Right atrium auricular region (tissue), 2 donors: ENCODE measurements at places on chromosomes 1 and 21.

GRCh38 chr1:230339033-230339432 lies 87.1 kb downstream of the PGBD5 start:
- DNase-seq = no peak
- no peaks in the 10 kb centered on the region for H3K36me3 ChIP-seq
- no peak overlapping the region for H3K4me3 ChIP-seq
- no peak overlapping the region for H3K27ac ChIP-seq

DNA sequence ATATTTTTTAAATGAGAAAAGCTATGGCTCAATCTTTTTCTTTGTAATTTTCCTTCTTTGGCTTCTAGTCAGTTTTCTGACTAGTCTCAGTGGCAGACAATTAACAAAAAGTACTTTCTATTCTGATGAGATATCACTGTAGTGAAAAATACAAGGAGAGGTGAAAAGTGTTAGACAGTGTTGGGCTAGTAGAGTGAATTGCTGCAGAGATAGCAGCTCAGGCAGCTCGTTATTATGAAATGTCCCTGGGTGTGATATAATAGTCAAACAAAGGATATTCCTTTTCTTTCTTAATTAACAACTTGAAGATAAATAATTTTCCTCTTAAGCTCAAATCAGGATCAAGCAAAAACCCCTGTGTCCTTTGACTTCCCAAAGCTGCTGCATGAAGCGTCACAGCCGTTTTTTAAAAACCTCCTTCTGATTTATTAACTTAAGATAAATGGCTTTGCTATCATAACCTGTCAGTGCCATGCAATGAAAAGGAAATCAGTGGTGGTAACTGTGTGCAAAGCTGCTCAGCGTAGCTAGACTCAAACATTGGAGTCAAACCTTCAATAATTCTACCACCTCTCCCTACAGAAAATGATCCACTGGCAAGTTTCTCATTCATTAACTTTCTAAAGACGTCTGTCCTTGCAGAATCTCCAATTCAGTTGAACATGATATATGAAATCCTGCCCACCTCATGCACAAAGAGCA lies 646.6 kb upstream of the PTBP2 start:
- no peak overlapping the region for H3K27ac ChIP-seq
- no peaks in the 10 kb centered on the region for H3K27me3 ChIP-seq
- no peak overlapping the region for H3K4me3 ChIP-seq
- H3K4me1 ChIP-seq = no peaks in the 10 kb centered on the region

- no peaks in the 10 kb centered on the region for H3K27me3 ChIP-seq
- DNase-seq = no peak
- H3K4me1 ChIP-seq = no peaks in the 10 kb centered on the region
Observed at GRCh38 chr1:102466487-102466886, 469.8 kb upstream of the OLFM3 start.

GRCh38 chr1:154386643-154387352 lies 18.3 kb upstream of the IL6R start:
- no peaks in the 10 kb centered on the region for H3K36me3 ChIP-seq
- H3K4me1 ChIP-seq = no peaks in the 10 kb centered on the region
- H3K4me3 ChIP-seq = no peak overlapping the region
- no peak for DNase-seq
- H3K27me3 ChIP-seq = no peaks in the 10 kb centered on the region

GRCh38 chr1:43135857-43136781 lies 36.0 kb downstream of the EBNA1BP2 start:
- no peak overlapping the region for H3K4me3 ChIP-seq
- no peak for DNase-seq
- no peaks in the 10 kb centered on the region for H3K36me3 ChIP-seq
- H3K4me1 ChIP-seq = no peaks in the 10 kb centered on the region
- no peak overlapping the region for H3K27ac ChIP-seq

DNA sequence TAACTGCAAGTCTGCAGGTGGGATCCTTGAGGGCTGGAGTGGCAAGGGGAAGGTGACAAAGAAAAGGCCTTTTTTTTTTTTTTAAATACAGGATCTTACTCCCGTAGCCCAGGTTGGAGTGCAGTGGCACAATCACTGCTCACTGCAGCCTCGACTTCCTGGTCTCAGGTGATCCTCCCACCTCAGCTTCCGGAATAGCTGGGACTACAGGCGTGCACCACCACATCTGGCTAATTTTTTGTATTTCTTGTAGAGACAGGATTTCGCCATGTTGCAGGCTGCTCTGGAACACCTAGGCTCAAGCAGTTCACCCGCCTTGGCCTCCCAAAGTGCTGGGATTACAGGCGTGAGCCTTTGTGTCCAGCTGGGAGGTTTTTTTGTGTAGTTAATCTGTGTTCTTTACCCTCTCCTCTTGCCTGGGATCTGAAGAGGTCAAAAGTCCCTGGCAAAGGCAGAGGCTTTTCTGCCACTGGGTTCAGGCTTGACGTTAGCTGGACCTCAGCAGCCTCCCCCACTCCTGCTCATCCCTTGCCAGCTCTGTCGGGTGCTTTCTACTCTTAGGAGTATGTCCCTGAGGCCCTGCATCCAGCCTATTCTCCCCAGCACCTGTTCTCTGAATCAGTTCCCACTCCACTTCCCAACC lies 5.2 kb downstream of the IL6R start:
- no peaks in the 10 kb centered on the region for H3K27me3 ChIP-seq
- no peak for DNase-seq
- H3K4me3 ChIP-seq = no peak overlapping the region
- no peaks in the 10 kb centered on the region for H3K36me3 ChIP-seq
- peak overlapping the region; percentile 16 for H3K27ac ChIP-seq
- H3K4me1 ChIP-seq = peaks cover 62% of the 10 kb centered on the region

DNA sequence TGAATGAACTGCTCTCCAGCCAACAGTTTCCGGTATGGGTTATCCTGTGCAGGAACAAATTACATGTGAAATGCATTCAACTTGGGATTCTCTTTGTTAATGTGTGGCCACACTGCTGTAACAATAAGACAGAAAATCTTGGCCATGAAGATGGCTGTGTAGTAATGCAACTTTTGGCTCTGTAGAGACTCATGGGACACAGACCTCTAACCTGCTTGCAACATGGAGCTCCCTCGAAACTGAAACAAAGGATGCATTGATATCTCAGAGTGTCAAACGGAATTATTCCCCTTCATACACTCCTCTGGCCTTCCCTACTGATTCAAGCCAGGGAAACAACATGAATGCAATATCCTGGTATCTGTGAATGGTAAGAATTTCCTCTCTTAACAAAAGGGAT lies 559.3 kb upstream of the ZRANB2 start:
- no peak overlapping the region for H3K27ac ChIP-seq
- H3K36me3 ChIP-seq = no peaks in the 10 kb centered on the region
- no peaks in the 10 kb centered on the region for H3K27me3 ChIP-seq
- no peak overlapping the region for H3K4me3 ChIP-seq
- DNase-seq = no peak

DNA sequence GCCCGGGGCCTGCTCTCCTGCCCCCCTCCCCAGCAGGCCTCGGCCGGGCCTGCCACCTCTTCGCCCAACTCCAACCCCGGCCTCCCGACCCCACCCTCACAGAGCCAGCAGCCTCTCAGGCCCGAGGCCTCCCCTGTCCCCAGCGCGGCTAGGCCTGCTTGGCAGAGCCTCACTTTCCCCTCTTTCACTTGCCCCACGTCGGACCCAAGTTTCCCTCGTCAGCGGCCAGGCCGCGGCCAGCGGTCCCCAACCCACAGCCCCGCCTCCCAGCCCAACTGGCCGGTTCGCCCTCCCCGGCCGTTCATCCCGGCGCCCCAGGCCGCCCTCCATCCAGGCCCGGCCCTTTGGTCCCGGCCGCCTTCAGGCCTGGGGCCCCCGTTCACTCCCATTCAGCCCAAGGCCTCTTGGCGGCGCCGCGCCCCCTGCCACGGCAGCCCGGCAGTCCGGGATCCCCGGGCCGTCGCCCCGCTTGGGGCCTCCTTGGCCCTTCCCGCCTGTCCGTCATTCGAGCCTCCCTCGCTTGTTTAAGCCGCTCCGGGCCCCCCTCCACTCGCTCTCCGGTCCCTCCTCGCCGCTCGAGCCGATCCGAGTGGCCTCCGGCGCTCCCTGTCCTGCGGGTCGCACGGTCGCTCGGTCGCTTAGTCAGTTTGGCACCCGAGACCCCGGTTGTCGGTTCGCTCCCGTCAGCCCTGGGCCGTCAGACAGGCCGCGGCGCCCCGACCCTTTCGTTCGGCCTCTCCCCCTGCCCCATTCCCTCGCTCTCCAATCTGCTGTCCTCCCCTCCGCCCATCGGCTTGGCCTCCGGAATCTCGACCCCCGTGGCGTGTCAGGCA lies 1.4 kb downstream of the LRRC41 start:
- peak overlapping the region; percentile 93 for H3K4me3 ChIP-seq
- H3K4me1 ChIP-seq = peaks cover 68% of the 10 kb centered on the region
- H3K27me3 ChIP-seq = no peaks in the 10 kb centered on the region
- peaks cover 12% of the 10 kb centered on the region for H3K36me3 ChIP-seq

- peak overlapping the region; percentile 98 for H3K4me3 ChIP-seq
- peaks cover 41% of the 10 kb centered on the region for H3K4me1 ChIP-seq
- peaks cover 43% of the 10 kb centered on the region for H3K36me3 ChIP-seq
- peak; percentile 53 for DNase-seq
- H3K27ac ChIP-seq = no peak overlapping the region
Observed at GRCh38 chr1:45009956-45010854, 919 bp downstream of the HECTD3 start.

GRCh38 chr1:111205714-111206050 lies 5.2 kb upstream of the DENND2D start:
- no peak for DNase-seq
- no peak overlapping the region for H3K4me3 ChIP-seq
- H3K27ac ChIP-seq = no peak overlapping the region
- H3K27me3 ChIP-seq = no peaks in the 10 kb centered on the region
- H3K36me3 ChIP-seq = no peaks in the 10 kb centered on the region
- no peaks in the 10 kb centered on the region for H3K4me1 ChIP-seq

DNA sequence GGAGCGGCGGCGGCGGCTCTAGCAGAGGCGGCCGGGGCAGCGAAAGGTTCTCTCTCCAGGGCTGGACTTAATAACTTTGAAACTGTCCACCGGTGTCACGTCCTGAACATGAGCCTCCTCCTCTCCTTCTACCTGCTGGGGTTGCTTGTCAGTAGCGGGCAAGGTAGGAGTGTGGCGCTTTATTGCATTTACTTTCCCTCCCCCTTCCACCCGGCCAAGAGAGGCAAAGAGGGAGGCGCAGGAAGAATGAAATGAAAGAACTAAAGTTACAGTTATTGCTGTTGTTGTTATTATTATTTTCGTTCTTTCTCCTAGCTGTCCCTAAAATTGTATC lies 214 bp downstream of the NCAM2 start:
- no peak overlapping the region for H3K27ac ChIP-seq
- DNase-seq = no peak
- peak overlapping the region; percentile 46 for H3K4me3 ChIP-seq
- H3K4me1 ChIP-seq = no peaks in the 10 kb centered on the region
- H3K27me3 ChIP-seq = no peaks in the 10 kb centered on the region

GRCh38 chr1:6260961-6261614 lies at the start of gene GPR153:
Gene GPR153, minus strand, starts transcription at chr1:6261098. Its CDS starts 6,193 bp downstream, at chr1:6254905.
- H3K36me3 ChIP-seq = no peaks in the 10 kb centered on the region
- H3K4me3 ChIP-seq = peak within 1 kb of the TSS; percentile 66
- no peaks in the 10 kb centered on the region for H3K4me1 ChIP-seq
- no peaks in the 10 kb centered on the region for H3K27me3 ChIP-seq
- peak within 1 kb of the TSS; percentile 70 for H3K27ac ChIP-seq

- DNase-seq = no peak
- H3K27ac ChIP-seq = no peak overlapping the region
- no peak overlapping the region for H3K4me3 ChIP-seq
- H3K36me3 ChIP-seq = no peaks in the 10 kb centered on the region
- no peaks in the 10 kb centered on the region for H3K4me1 ChIP-seq
Observed at GRCh38 chr1:65363484-65363883, 54.1 kb downstream of the DNAJC6 start.

- H3K36me3 ChIP-seq = no peaks in the 10 kb centered on the region
- H3K4me1 ChIP-seq = peaks cover 8% of the 10 kb centered on the region
- peak overlapping the region; percentile 72 for H3K4me3 ChIP-seq
- no peak for DNase-seq
- no peaks in the 10 kb centered on the region for H3K27me3 ChIP-seq
- peak overlapping the region; percentile 93 for H3K27ac ChIP-seq
Observed at GRCh38 chr1:168180148-168180524, 1.4 kb downstream of the TIPRL start.

- H3K36me3 ChIP-seq = no peaks in the 10 kb centered on the region
- no peak for DNase-seq
- no peak overlapping the region for H3K27ac ChIP-seq
- H3K4me3 ChIP-seq = no peak overlapping the region
- H3K4me1 ChIP-seq = no peaks in the 10 kb centered on the region
Observed at GRCh38 chr1:188154196-188154595, 1325.4 kb downstream of the PLA2G4A start.

GRCh38 chr1:25727088-25727487 lies 72.9 kb upstream of the SELENON start:
- no peaks in the 10 kb centered on the region for H3K27me3 ChIP-seq
- peak overlapping the region; percentile 31 for H3K27ac ChIP-seq
- no peak overlapping the region for H3K4me3 ChIP-seq
- DNase-seq = no peak
- peaks cover 25% of the 10 kb centered on the region for H3K4me1 ChIP-seq
- H3K36me3 ChIP-seq = no peaks in the 10 kb centered on the region
